ENCODE measurements at places on chromosomes 6 and 20.

DNA sequence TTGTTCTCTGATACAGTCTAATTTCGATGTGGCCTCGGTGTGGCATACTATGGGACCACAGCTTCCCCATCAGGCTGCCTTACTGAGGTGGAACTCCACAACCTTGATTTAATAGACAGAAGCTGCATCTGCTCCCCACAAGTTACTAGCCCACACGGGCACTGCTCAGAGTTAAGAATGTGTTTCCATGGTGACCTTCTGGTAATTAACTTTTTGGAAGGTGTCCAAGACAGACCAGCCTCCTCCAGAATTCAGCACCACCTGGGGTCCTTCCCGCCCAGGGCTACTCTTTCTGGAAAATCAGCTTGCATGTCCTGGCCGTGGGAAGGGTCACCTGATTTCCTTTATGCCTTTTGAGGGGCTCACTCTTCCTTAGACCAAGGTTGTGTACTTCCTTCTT lies 48.7 kb upstream of the CDH4 start:
- DNase-seq, result no peak

DNA sequence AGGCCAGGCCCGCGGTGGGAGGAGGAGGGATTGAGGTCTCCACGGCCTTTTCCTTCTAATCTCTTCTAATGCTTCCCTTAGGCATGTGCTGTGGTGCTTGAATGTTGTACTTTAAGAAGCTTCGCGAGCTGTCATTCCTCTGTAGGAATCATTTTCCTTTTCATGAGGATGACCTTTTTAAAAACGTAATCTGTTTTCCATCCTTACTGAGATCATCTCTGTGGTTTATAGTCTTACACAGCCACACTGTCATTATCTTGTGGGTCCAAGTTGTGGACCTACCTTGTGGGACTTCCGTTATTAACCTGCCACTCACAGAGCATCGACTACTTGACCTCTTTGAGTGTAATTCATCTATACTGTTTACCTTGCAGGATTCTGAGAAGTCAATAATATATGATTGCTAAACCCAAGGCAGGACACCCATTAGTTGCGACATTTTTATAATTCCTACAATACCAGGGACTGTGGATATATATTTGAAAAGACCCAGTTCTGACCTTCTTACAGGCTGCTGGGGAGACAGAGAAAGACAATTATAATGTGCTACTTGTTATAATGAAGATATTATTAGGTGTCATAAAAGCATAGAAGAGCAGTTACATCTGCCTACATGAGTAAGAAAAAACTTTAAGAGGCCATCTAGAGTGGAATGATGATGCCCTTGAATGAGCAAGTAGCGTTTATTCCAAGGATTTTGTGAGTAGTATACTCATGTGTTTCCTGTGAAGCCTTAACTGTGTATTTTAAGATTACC lies 842 bp downstream of the SLC25A27 start:
- DNase-seq, result no peak

GRCh38 chr6:136920216-136920615 lies 1.9 kb upstream of the SLC35D3 start:
- DNase-seq, result no peak

GRCh38 chr6:112288475-112288874 lies 34.1 kb upstream of the LAMA4 start:
- DNase-seq, result no peak

- DNase-seq, result no peak
Measured at GRCh38 chr6:44661221-44662008, 273.9 kb downstream of the CDC5L start.

- no peak for DNase-seq
Measured at GRCh38 chr6:36863670-36864540, 10.7 kb downstream of the PPIL1 start.

GRCh38 chr6:18395177-18395855 lies 8.2 kb downstream of the RNF144B start:
- no peak for DNase-seq

GRCh38 chr6:136160250-136160649 lies 89.9 kb downstream of the MTFR2 start:
- DNase-seq, result no peak

GRCh38 chr20:3763671-3764601 lies 3.6 kb downstream of the ADISSP start:
- no peak for DNase-seq

GRCh38 chr6:127212376-127212775 lies 54.3 kb upstream of the RNF146 start:
- no peak for DNase-seq

- DNase-seq, result no peak
Measured at GRCh38 chr20:12936020-12936419, 72.8 kb upstream of the SPTLC3 start.

GRCh38 chr20:21505810-21506530 lies 7.9 kb downstream of the NKX2-2 start:
- peak; percentile 79 for DNase-seq

GRCh38 chr6:6405997-6406714 lies 85.7 kb upstream of the F13A1 start:
- DNase-seq, result no peak

DNA sequence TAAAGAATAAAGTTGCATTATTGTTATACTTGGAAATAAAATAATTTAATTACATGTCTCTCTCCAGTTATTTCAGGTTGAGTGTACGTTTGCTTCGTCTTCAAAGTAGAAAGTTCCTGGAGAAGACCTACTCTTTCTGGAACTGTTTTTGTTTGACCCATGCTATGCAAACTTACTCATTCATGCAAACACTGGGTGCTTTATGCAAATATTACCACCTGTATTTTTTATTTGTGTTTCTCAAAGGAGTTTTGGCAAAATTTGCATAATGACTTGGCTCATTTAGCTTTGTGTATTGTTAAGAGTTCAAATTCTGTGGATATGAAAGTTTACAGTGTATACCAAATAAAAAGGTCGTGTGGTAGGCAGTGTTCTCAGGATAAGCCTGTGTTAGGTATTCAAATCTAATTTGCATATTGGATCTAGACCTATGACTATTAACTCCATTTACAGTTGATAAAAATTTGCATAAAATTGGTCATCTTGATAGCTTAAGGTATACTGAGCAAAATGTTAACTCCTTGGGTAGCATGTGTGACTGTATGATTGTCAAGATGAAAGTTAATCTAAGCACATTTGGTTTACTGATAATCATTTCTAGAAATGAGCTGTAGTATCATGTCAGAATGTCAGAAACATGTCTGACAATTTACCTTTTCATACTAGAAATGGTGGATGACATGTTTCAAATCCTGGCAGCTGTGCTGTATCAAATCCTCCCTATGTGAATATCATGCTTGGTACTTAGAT lies 65.2 kb downstream of the CDKAL1 start:
- DNase-seq, result no peak

DNA sequence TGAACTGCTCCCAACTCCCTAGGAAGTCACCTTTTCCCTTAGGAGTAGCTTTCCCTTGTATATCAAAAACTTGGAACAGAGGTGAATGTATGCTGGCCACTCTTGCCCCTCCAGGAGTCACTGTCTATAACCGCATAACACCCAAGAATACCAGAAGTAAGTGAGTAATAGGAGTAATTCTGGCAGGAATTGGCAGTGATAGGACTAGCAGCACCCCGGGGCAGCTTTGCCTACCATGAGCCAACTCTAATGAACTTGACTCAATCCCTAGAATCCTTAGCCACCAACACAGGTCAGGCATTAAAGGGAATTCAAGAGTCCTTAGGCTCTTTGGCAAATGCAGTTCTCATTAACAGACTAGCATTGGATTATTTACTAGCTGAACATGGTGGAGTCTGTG lies 28.8 kb upstream of the CD164 start:
- DNase-seq, result no peak

DNA sequence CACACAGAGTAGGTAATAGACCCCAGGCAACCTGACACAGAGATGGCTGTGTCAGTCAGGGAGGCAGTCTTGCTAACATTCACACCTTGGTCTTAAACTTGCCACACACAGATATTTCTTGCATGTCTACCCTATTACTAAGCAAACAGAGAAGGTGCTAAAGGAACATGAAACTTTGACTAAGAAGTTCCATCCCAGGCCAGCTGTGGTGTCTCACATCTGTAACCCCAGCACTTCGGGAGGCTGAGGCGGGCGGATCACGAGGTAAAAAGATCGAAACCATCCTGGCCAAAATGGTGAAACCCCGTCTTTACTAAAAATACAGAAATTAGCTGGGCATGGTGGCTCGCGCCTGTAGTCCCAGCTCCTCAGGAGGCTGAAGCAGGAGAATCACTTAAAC lies 222.4 kb upstream of the JARID2 start:
- peak; percentile 39 for DNase-seq
